ENCODE measurements at places on chromosomes 7 and 10. TPM values are rescaled to one million over a fixed set of nuclear protein-coding genes. Genes with fewer than 3 reads are reported as not detected.

The GPR26 gene
- not detected for total RNA-seq

The GIMAP8 gene
- total RNA-seq, result not detected

The LYZL2 gene
- total RNA-seq, result not detected

The RGR gene
- not detected for total RNA-seq

The SKIDA1 gene
- total RNA-seq, result 7.5 TPM

The CALN1 gene
- not detected for total RNA-seq

The CCDC172 gene
- total RNA-seq, result not detected
